Suprapubic skin (tissue), 4 donors: ENCODE measurements at places on chromosomes 3 and 15. TPM values are rescaled to one million over a fixed set of nuclear protein-coding genes. Genes with fewer than 3 reads are reported as not detected.

DNA sequence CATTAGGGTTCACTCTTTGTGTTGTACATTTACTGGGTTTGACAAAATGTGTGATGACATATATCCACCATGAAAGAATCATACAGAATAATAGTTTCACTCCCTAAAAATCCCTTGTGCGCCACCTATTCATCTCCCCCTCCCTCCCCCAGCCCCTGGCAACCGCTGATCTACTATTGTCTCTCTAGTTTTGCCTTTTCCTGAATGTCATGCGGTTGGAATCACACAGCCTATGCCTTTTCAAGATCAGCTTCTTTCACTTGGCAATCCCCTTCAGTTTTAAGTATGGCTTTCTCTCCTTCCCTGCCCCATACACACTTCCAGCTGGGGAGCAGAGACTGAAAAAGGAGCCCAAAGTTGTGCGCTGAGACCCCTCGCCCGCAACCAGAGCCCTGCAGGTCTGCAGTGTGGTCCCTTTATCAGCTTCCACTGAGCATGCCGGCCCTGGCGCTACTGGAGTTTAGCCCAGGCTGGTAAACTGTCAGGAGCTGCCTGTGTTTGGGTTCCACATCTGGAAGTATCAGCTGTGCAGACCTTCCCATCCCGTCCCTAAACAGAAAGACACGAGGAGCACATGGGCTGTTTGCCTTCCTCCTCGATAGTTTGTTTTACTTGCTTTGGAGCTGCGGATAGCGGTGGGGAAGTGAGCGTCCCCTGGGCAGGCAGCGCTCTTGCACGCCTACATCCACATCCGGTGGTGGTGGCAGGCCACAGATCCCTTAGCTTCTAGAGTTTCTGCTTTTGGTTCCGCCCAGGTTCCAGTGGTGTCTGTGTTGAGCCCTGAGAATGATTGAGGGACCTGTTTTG is 12.3 kb downstream of the BOC start:
- no peak overlapping the region for H3K4me3 ChIP-seq
- H3K4me1 ChIP-seq = peaks cover 68% of the 10 kb centered on the region
- no peak for DNase-seq
- peaks cover 12% of the 10 kb centered on the region for H3K36me3 ChIP-seq
- peak overlapping the region; percentile 28 for H3K27ac ChIP-seq

Gene GNAT1
- not detected for total RNA-seq

Gene PLA2G4D
- total RNA-seq = 25.2 TPM

Gene FEZF2
- not detected for total RNA-seq

DNA sequence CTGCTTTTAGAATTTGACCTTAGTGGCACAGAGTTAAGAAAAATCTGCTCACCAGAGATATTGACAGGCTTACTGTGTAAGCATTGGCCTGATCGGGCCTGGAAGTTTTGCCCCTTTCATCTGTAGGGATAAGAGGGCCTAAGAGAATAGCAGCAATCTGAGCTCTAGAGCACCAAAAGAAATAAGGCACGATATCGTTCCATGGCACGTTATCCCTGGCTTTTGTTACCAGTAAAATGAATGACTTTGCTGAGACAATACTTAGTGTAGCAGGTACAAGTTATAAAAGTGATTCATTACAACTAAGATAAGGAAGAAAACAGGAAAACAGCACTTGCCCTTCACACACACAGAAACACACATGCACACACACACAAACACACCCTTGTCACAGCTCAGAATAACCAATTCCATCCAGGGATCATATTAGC is 5.0 kb downstream of the THBS1 start:
- no peaks in the 10 kb centered on the region for H3K27me3 ChIP-seq
- no peak for DNase-seq
- H3K36me3 ChIP-seq = peaks cover 74% of the 10 kb centered on the region
- peak overlapping the region; percentile 22 for H3K4me3 ChIP-seq
- H3K27ac ChIP-seq = no peak overlapping the region

Gene ZNF660
- 0.40 TPM for total RNA-seq

DNA sequence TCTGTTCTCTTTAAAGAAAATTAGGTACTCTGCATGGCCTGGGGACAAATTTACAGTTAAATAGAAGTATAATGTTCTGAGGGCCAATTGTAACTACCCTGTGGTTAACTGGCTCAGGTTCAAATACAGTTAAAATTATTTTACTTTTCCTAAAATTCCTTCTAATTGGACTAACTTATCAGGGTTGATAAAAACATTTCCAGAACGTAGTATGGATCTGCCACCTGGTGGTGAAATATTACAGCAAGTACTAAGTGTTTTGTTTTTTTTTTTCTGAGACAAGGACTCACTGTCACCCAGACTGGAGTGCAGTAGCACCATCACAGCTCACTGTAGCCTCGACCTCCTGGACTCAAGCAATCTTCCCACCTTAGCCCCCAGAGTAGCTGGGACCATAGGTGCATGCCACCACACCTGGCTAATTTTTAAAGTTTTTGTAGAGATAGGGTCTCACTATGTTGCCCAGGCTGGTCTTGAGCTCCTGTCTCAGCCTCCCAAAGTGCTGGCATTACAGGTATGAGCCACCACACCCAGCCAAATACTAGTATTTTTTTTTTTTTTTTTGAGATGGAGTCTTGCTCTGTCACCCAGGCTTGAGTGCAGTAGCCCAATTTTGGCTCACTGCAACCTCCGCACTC is 29.2 kb downstream of the NEO1 start:
- no peak overlapping the region for H3K4me3 ChIP-seq
- H3K4me1 ChIP-seq = peaks cover 39% of the 10 kb centered on the region

GRCh38 chr3:109411547-109411946 is 74.2 kb upstream of the DPPA4 start:
- H3K4me3 ChIP-seq = no peak overlapping the region
- DNase-seq = no peak
- H3K36me3 ChIP-seq = no peaks in the 10 kb centered on the region
- no peaks in the 10 kb centered on the region for H3K4me1 ChIP-seq

- no peak overlapping the region for H3K4me3 ChIP-seq
- no peak overlapping the region for H3K27ac ChIP-seq
- H3K4me1 ChIP-seq = peaks cover 6% of the 10 kb centered on the region
- no peaks in the 10 kb centered on the region for H3K36me3 ChIP-seq
- DNase-seq = no peak
These were observed 6.5 kb upstream of the CRYBG3 start for GRCh38 chr3:97815149-97815917.

GRCh38 chr3:159884661-159885402 is 103.8 kb upstream of the IL12A start:
- no peak overlapping the region for H3K4me3 ChIP-seq
- H3K27me3 ChIP-seq = no peaks in the 10 kb centered on the region
- H3K36me3 ChIP-seq = no peaks in the 10 kb centered on the region
- no peak for DNase-seq
- H3K4me1 ChIP-seq = peaks cover 14% of the 10 kb centered on the region

Gene CFAP161
- not detected for total RNA-seq

- H3K4me3 ChIP-seq = no peak overlapping the region
- H3K4me1 ChIP-seq = no peaks in the 10 kb centered on the region
- DNase-seq = no peak
- H3K27ac ChIP-seq = no peak overlapping the region
These were observed 67.0 kb downstream of the MCTP2 start for GRCh38 chr15:94298364-94298763.

GRCh38 chr15:45088801-45089711 is 24.9 kb downstream of the DUOX2 start:
- H3K4me1 ChIP-seq = no peaks in the 10 kb centered on the region
- H3K36me3 ChIP-seq = no peaks in the 10 kb centered on the region
- H3K27ac ChIP-seq = no peak overlapping the region
- H3K4me3 ChIP-seq = no peak overlapping the region
- H3K27me3 ChIP-seq = no peaks in the 10 kb centered on the region

Gene RETNLB
- total RNA-seq = not detected

DNA sequence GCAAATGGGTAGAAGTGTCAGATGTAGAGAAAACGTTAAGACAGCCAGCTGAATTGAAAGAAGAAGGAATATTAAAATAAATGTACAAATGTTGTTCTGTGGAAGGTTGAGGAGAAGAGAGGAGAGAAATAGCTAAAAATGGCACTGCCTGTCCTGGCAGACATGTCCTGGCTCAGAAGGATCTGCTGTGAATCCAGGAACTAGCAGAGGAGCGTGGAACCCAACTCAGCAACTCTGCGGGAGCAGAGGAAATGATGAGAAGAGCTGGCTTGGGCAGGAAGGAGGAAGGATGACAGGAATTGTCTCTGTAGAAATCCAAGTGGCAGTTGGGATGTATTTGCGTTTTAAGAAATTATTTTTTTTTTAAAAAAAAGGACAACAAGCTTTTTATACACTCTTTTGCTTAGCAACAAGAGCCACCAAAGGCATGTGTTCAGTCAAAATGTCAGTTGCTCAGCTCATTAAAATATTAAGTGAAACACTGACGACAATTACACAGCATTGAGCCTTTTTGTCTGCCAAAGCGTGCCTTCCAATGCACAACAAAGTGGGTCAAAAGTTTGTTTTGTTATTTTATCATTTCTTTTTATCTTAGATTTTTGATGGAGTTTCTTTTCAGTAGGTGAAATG is 16.1 kb downstream of the NANOGP8 start:
- H3K27ac ChIP-seq = no peak overlapping the region
- H3K4me1 ChIP-seq = no peaks in the 10 kb centered on the region
- H3K36me3 ChIP-seq = no peaks in the 10 kb centered on the region
- no peaks in the 10 kb centered on the region for H3K27me3 ChIP-seq
- no peak overlapping the region for H3K4me3 ChIP-seq
- no peak for DNase-seq

Gene PIF1
- total RNA-seq = 5.9 TPM

Gene ANKRD63
- not detected for total RNA-seq

GRCh38 chr3:31704591-31705179 is 172.0 kb downstream of the STT3B start:
- no peaks in the 10 kb centered on the region for H3K27me3 ChIP-seq
- DNase-seq = no peak
- H3K27ac ChIP-seq = no peak overlapping the region
- no peak overlapping the region for H3K4me3 ChIP-seq

Gene TLR9
- total RNA-seq = not detected

Gene THBS1
- 93.6 TPM for total RNA-seq

Gene SLC9A9
- 51.0 TPM for total RNA-seq

DNA sequence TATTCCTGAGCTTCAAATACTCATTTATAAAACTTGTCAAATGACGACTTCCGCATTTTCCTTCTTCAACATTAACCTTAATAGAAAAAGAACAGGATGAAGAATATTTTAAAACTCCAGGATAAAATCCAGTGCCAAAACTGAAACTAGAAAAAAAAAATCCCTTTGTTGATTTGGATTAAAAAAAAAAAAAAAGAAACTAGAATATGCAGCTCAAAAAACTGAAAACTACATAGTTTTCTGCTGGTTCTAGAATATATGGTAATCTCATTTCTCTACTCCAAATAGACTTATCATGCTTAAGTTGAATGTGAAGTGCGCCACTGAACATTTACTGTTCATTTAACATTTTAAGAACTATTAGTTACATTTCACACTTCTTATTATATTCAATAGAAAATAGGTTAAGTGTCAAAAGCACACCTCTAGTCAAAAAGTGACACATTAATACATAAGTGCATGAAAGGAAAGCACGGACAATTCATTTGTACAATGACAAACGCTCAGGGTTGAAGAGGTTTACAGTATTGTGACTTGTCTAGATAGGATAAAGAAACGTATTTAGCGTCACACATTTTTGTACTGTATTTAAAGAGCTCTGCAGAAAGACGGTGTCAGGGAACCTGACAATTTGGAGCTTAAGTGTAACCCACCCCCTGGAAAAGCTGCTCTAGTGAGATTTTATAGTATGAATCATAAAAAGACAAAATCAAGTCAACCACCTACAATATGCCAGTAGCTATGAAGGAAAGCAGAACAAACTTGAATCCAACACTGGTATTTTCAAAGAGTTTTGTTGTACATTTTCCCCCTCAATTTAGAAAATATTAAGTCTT is 5.8 kb downstream of the TRA2B start:
- no peak for DNase-seq
- no peaks in the 10 kb centered on the region for H3K27me3 ChIP-seq
- no peak overlapping the region for H3K27ac ChIP-seq
- peaks cover 89% of the 10 kb centered on the region for H3K4me1 ChIP-seq

- H3K27me3 ChIP-seq = peaks cover 9% of the 10 kb centered on the region
- H3K36me3 ChIP-seq = no peaks in the 10 kb centered on the region
- no peak overlapping the region for H3K27ac ChIP-seq
- DNase-seq = no peak
- no peak overlapping the region for H3K4me3 ChIP-seq
- H3K4me1 ChIP-seq = peaks cover 32% of the 10 kb centered on the region
These were observed 2.8 kb downstream of the LRRN1 start for GRCh38 chr3:3802046-3802445.

Gene HYAL1
- total RNA-seq = 29.4 TPM

DNA sequence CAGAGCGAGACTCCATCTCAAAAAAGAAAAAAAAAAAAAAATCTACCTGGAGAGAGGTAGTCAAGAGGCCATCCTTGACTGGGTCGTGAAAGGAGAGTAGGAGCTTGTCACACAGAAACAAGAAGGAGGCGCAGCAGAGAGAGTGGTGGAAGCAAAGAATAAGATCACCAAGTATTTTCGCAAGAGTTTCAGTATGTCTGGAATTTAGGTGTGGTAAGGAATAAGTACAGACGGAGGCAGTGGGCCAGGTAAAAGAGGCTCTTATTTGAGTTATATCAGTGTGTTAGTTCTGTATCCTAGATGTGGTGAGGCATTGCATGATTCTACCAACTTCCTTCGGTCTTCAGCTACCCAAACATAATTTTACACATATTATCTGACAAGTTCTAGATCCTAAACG is 14.6 kb upstream of the ATP10A start:
- no peak overlapping the region for H3K4me3 ChIP-seq
- H3K36me3 ChIP-seq = no peaks in the 10 kb centered on the region
- H3K27me3 ChIP-seq = no peaks in the 10 kb centered on the region
- H3K4me1 ChIP-seq = no peaks in the 10 kb centered on the region
- no peak overlapping the region for H3K27ac ChIP-seq

Gene TRH
- not detected for total RNA-seq

GRCh38 chr15:91516866-91517265 is 336.6 kb upstream of the SLCO3A1 start:
- no peaks in the 10 kb centered on the region for H3K27me3 ChIP-seq
- H3K4me1 ChIP-seq = peaks cover 5% of the 10 kb centered on the region
- H3K27ac ChIP-seq = no peak overlapping the region

- H3K27ac ChIP-seq = peak overlapping the region; percentile 81
- no peaks in the 10 kb centered on the region for H3K36me3 ChIP-seq
- H3K4me1 ChIP-seq = peaks cover 37% of the 10 kb centered on the region
- H3K27me3 ChIP-seq = peaks cover 5% of the 10 kb centered on the region
These were observed 103.9 kb downstream of the TMEM266 start for GRCh38 chr15:76163457-76164295.
